Pulmonary artery endothelial cell (primary cell): ENCODE measurements at places on chromosomes 13 and 19. TPM values are rescaled to one million over a fixed set of nuclear protein-coding genes. Genes with fewer than 3 reads are reported as not detected.

Gene KISS1R
- not detected in 2 replicates for total RNA-seq

DNA sequence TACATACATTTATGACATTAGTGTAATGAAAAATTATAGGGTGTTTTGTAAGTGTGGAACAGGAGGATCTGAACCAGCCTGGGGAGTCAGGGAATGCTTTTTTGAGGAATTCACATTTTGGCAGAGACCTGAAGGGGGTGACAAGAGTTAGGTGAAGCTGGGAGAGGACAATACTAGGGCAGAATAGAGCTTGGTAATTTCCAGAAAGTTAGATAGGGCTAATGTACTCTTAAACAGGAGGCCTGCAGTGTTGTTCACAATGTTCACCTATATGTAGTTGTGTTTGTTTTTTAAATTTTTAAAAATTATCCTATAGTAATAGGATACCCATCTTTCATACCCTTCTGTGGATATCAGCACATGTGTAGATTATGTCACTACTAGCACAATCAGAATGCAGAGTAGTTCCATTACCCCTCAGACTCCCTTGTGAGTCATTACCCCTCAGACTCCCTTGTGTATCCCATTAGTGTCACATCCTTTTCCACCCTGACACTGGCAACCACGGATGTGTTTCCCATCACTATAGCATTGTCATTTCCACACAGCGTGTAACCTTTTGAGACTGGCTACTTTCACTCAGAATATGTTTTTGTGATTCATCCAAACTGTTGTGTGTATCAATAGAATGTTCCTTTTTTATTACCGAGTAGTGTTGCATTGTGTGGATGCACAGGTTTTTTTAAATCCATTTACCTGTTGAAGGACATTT is 43.1 kb downstream of the PCCA start:
- DNase-seq, result peak; percentile 98

Gene KCNJ14
- total RNA-seq, result 0.20 and 0.39 TPM in 2 replicates

Gene PLVAP
- 0.21 and 0.46 TPM in 2 replicates for total RNA-seq

- DNase-seq, result no peak
Observed at GRCh38 chr19:42068361-42068755, 1.6 kb downstream of the GRIK5 start.

Gene HCST
- not detected in 2 replicates for total RNA-seq
